ENCODE measurements at places on chromosomes 5 and 9.
A peak's percentile ranks its signal among the peaks of the same experiment; 100 is the strongest.

GRCh38 chr9:96691326-96691725 is 36.2 kb upstream of the PRXL2C start:
- DNase-seq = no peak

GRCh38 chr9:117343427-117343826 is 71.4 kb downstream of the ASTN2 start:
- no peak for DNase-seq

- DNase-seq = no peak
Measured at GRCh38 chr5:134175921-134176510, 734 bp downstream of the SKP1 start.

DNA sequence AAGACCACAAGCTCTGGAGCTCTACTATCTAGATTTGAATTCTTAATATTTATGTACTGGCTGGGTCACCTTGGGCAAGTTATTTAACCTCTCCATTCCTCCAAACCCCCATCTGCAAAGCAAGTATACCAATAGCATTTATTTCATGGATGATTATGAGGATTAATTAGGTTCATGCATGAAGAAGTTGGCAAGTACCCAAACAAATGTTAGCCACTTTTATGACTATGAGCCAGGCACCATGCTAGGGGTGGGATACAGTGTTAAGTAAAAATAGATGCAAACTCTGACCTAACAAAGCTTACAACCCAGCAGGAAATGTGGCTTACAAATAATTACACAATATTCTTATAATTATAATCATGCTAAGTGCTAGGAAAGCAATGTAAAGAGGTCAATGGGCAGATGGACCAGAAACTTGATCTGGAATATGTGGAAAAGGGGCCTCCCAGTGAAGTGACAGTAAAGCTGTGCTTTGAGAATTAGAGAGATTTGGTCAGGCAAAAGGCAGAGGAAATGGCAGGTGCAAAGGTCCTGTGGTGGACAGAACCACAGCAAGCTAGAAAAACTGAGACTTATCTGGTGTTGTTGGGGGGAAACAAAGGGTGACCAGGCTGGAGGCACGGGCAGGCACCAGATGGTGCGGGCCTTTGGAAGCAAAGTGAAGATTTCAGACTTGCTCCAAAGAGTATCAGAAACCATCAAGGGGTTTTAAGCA is 525.2 kb upstream of the TRPC7 start:
- DNase-seq = no peak

DNA sequence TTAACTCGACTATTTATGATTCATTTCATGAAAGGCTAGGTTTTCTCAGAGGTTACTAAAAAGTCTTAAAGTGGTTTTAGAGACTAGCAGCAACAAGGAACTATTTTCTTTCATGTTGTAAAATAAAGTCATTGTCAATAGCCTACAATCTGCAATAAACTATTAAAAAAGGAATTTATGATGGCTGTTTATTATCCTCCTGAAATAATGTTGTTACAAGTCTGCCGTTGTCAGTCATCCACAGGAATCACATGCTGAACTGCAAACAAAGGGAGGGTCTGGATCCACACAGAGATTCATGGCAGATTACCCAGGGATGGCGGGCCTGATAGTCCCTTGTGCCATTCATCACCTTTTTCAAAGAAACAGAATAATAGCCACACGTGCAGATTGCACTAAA is 49.2 kb downstream of the TMEM174 start:
- no peak for DNase-seq

DNA sequence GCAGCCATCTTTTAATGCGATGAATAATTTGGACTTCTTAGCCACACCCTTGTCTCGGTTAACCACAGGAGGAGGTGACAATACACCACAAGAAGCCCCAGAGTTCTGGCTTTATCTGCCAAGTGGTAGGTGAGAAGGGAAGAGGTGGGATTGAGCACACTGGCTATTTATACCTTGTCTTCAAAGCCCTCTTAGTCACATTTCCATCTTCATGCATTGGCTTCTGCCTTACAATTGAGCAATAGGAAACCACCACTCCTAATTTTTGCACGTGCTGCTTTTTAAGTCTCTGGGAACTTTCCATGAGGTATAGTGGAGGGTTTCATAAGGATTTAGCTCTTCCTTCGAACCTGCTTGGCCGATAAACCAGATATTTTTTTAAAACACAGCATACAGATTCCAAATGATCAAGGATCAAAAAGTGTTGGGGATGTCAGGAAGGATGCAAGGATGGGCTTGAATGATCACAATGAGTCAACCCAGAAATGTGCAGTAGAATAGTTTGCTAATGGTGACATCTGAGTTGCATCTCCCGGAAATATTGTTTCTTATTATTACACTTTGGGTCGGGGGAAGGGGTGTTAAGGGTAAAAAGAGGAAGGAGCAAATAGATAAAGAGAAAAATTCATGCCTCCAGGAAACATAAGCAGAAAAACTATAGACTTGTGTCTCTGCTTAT is 25.5 kb downstream of the PLAC8L1 start:
- DNase-seq = peak; percentile 4

GRCh38 chr9:110317911-110318310 is 19.8 kb downstream of the TXNDC8 start:
- DNase-seq = no peak

GRCh38 chr5:169065400-169065799 is 235.5 kb downstream of the SLIT3 start:
- DNase-seq = no peak

- no peak for DNase-seq
Measured at GRCh38 chr5:150042459-150042858, 41.9 kb downstream of the HMGXB3 start.

DNA sequence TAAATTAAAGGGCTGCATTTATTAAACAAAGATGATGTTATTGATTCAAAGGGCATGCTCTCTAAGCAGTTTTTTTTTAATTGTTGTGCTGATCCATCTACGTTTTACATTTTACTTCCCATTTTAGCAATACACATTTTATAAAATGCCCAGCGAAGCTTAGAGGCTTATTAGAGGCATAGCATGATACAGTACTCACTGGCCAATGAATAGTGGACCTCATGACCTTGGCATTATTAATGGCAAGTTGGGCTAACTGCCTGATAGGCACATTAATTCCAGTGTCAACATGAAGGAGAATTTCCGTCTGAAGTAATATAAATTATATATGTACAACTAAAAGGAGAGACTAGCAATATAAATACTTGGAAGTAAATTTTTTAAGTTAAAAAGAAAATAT is 837.2 kb downstream of the EFNA5 start:
- DNase-seq = no peak

- DNase-seq = no peak
Measured at GRCh38 chr9:79165020-79165780, 406.6 kb upstream of the TLE4 start.

Data from activated T-cell treated with anti-CD3 and anti-CD28 coated beads for 48 hours (primary cell).